Inflammatory macrophage treated with lipopolysaccharide for 4 hours (primary cell): ENCODE measurements at places on chromosomes 16 and 17.

GRCh38 chr16:50994995-50995394 is 156.1 kb downstream of the SALL1 start:
- no peak for DNase-seq

- DNase-seq = no peak
Measured at GRCh38 chr16:998615-999014, 17.0 kb downstream of the SOX8 start.

DNA sequence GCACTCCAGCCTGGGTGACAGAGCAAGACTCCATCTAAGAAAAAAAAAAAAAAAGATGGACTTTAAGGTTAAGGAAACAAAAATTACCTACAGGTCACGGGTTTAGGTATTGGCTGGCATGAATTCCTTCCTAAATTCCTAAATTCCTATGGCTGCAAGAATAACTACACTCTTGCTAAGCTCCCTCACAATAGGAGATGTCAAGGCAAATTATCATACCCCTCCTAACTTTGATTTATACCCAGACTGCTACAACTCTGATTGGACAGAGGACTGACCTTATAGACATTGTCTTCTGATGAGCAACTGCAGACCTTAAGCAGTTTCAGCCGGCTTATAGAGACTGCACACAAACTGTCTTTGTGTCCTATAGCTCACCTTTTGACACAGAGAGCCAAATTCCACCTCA is 25.1 kb upstream of the TMC7 start:
- no peak for DNase-seq

- no peak for DNase-seq
Measured at GRCh38 chr16:73046202-73046848, 1.6 kb downstream of the ZFHX3 start.

DNA sequence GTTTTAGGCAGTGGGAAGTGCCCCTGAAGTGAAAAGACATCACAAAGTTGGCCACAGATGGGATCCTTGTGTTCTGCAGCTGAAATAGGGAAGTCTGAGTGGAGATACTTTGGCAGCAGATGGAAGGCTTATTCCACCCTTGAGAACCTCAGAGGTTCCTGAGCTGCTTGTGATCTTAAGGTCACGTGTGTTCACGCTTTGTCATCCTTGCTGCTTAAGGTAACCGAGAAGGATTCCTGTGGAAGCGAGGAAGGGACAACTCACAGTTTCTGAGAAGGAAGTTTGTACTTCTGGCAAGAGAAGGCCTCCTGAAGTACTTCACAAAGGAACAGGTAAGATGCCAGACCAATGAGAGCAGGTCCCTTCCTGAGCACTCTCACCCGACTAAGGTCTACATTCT is 12.2 kb downstream of the ADAP2 start:
- DNase-seq = no peak

GRCh38 chr17:72931163-72931562 is 161.3 kb downstream of the SLC39A11 start:
- no peak for DNase-seq

- DNase-seq = no peak
Measured at GRCh38 chr16:5349101-5349500, 251.5 kb upstream of the EEF2KMT start.

- DNase-seq = no peak
Measured at GRCh38 chr16:73170612-73171038, 122.7 kb upstream of the ZFHX3 start.

DNA sequence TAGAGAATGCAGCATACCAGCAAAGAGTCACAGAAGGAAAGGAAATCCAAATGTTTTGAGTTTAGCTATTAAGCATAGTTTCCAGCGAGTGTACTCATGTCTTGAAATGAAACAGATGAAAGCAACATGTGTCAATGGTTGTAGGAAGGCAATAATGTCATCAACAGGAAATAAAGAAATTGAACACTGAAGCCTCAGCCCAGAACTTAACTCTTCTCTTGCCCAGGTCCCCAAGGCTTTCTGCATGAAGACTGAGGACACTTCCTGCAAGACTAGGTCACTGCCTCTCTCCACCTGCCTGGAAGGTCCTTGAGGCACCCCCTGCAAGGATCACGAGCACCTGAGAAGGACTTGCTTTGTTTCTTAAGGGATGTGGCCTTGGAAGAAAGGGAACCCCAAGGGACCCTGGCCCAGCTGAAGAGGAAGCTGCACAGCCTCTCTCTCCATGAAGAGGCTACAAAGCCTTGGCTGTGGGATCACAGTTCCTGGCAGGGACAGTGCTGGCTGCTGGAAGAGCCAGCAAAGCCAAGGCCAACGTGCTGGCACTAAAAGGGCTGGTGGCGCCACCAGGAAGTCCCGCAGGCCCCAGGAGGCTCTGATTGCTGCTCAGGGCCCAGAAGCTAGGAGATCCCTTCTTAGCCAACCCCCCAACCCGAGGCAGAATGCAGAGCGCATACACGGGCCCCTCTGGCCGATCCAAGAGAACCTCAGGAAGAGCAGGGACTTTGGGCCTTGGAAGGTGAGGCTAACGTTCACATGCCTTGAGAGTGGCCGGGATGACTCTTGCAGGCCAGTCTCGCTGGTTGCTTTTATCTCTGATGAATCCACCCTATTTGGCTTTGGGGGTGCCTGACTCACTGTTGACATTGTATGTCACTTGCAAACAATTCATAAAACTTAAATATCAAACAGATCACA is 23.4 kb upstream of the AXIN2 start:
- DNase-seq = no peak

DNA sequence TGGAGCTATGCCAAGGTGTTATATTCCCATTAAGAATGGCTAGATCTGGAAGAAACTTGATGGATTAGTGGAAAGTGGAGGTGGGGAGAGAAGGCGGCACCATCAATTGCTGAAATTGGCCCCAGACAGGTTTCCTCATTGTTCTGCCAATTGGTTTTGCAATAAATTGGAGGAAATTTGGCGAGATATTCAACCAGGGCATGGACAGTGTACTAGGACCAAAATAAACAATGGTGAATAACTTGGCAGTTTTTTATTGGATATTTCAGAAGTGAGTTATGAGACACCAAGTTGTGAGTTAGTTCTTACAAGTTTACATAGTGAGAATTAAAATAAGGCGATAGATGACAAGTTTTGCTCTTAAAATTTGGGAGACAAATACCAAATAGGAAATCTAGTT is 41.1 kb upstream of the SOX9 start:
- no peak for DNase-seq

DNA sequence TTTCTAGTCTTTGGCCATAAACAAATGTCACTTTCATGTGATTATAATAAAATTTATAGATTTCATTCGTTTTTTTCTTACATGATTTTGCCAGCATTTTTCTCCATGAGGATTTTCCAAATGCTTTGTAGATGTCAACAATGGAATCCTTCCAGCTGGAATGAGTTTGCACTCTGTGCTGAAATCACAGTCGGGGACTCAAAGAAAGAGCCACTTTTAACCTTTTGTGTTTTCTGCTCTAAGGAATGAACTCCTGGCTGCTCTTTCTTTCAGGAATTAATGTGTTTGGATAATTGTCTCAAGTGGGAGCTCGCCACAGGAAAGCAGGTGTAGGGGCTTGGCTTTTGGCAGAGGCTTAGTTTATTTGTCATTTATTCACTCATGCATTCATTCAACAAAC is 372.3 kb upstream of the SALL1 start:
- no peak for DNase-seq

- no peak for DNase-seq
Measured at GRCh38 chr16:23694644-23695373, 16.1 kb downstream of the PLK1 start.

DNA sequence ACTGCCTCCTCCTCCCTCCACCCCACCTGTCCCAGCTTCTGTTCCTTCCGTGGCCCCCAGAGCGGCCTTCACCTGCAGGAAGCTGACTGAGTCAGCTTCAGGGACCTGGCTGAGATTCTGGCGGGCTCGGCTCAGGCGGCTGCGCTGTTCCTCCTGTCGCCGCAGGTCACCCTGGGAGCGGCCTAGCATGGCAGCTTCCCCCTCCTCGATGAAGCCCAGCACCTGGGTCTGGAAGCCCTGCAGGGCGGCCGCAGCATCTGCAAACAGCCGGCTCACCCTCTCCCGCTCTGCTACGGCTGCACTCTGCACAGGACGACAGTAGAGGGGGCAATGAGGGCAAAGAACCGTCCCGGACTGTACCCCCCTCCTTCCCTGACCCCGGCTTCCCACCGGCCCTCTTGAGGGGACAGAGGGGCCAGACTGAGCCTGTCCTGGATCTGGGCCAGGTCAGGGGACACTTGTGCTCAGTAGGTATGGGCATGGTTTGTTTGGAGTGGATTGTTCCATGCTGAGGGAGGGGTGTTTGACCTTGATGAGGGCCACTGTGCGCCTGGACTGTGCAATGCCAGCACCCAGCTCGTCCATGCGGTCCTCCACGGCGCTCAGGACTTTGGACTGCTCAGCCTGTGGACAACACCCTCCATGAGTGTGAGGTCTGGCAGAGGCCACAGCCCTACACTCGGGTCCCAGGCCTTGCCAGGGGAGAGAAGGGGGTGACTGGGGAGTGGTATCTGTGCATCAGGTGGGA is 2.0 kb downstream of the TRIM47 start:
- no peak for DNase-seq

DNA sequence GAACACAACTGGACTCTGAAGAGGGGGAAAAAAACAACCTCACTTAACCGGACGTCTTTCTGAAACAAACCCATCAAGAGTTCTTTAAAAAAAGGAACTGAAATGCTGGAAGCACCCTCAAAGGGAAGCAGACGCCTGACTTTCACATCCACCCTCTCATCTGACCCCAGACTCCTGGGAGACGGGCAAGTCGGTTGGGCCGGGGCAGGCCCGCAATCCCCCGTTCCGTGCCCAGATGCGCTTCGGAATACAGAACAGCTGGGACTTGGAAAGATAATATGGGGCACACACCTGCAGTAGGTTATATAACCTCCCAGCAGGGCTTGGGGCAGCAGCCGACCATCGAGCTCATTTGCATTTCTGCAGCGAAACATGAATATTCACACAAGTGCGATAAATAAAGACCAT is 3.7 kb downstream of the ARHGAP27 start:
- DNase-seq = peak; percentile 84

DNA sequence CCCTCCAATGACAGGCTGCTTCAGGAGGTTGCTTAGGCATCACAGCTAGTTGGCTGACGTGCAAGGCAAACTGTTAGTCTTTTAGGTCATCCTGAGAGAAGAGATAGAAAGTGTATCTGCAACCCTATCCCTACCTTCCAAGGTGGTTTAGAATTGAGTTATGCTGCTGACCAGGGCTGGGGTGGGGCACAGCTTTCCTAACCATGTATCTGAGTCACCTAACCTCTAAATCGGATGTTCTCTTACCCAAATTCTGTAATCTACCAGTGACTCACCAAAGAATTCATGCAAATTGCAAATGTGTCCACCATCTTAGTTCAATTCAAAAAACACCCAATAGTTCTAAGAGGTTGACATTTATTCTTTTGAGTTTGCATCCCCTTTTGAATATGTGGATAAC is 107.2 kb upstream of the DYNLRB2 start:
- DNase-seq = no peak

DNA sequence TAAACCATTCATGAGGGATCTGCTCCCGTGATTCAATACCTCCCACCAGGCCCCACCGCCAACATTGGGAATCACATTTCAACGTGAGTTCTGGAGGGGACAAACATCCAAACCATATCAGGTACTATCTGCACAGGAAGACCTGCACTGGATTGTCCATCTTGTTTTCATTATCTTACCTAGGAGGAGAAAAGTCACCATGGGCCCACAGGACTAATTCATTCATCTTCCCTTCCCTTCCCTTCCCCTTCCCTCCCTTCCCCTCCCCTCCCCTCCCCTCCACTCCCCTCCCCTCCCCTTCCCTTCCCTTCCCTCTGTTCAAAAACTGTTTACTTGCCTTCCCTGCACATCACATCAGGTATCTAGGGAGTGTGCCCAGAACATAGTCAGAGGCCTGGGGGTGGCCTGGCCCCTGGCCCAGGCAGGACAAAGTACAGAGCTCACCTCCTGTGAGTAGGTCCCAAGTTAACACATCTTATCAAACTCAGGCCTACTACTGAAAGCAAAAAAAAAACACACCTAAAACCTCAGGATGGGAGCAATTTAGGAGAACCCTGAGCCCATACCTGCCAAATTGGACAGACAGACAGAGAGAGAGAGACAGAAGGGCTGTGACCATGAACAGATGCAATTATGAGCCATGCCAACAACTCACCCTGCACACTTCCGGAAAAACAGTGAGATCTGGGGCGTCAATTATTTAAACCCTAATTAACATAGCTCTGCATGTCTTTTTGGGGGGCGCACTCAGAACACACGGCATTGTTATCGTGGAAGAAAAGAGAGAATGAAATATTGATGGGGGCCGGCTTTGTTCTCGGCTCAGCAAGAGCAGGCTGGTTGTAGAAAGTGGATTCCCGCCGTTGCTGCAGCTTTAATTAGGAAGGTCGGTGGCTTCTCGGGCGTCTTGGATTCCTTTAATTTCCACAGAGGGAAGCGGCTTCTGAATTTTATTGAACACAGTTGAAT is 151.2 kb downstream of the IRX5 start:
- no peak for DNase-seq

DNA sequence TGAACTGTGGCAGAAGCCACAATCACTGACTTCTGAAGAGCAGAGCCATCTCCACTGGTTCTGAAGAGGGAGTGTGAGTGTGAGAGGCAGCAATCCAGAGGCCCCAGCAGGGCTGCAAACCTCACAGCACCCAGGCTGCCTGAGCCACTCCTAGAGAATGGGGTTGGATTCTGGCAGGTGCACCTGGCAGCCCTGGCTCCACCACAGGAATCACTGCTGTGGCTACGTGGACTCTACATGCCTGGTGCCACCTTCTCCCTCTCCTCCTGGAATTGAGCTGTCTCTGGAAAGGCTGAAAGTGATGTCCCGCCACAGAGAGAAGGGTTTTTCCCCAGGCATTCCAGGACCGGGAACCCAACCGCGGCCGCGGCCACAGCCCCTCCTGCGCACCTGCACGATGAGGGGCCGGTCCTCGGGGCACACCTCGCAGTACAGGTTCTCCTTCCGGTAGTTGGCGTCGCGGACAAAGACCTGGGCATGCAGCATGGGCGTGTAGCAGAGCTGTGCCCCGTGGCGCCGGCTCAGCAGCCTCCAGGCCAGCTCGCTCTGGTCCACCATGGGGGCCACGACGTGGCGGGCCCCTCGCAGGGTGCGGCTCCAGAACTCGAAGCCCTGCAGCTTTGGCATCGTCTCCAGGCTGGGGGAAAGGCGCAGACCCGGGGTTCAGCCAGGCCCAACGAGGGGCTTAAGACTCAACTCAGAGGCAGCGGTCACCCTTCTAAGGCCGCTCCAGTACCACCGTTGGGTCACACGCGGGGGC is 991 bp downstream of the DUS1L start:
- DNase-seq = no peak
